ENCODE measurements at places on chromosomes 12 and 14. TPM values are rescaled to one million over a fixed set of nuclear protein-coding genes. Genes with fewer than 3 reads are reported as not detected.

- H3K4me1 ChIP-seq: peaks cover under 1% of the 10 kb centered on the region
- no peak overlapping the region for H3K4me3 ChIP-seq
- no peaks in the 10 kb centered on the region for H3K36me3 ChIP-seq
- no peaks in the 10 kb centered on the region for H3K27me3 ChIP-seq
Measured at GRCh38 chr14:49940808-49941421, 48.0 kb downstream of the ARF6 start.

GRCh38 chr12:96078231-96079135 lies 43.1 kb upstream of the LTA4H start:
- DNase-seq: no peak
- H3K27ac ChIP-seq: peak overlapping the region; percentile 8
- no peaks in the 10 kb centered on the region for H3K27me3 ChIP-seq
- H3K4me3 ChIP-seq: no peak overlapping the region

GRCh38 chr12:79424109-79424721 lies 266.5 kb downstream of the PAWR start:
- DNase-seq: no peak
- peaks cover 3% of the 10 kb centered on the region for H3K4me1 ChIP-seq
- H3K27ac ChIP-seq: no peak overlapping the region

GRCh38 chr14:73463411-73463810 lies 5.1 kb upstream of the NUMB start:
- peaks cover 66% of the 10 kb centered on the region for H3K4me1 ChIP-seq
- H3K36me3 ChIP-seq: no peaks in the 10 kb centered on the region
- DNase-seq: peak; percentile 65
- peak overlapping the region; percentile 49 for H3K4me3 ChIP-seq

- no peak overlapping the region for H3K4me3 ChIP-seq
- no peaks in the 10 kb centered on the region for H3K4me1 ChIP-seq
- H3K36me3 ChIP-seq: no peaks in the 10 kb centered on the region
- no peak overlapping the region for H3K27ac ChIP-seq
Measured at GRCh38 chr12:42024495-42024830, 120.2 kb downstream of the GXYLT1 start.

DNA sequence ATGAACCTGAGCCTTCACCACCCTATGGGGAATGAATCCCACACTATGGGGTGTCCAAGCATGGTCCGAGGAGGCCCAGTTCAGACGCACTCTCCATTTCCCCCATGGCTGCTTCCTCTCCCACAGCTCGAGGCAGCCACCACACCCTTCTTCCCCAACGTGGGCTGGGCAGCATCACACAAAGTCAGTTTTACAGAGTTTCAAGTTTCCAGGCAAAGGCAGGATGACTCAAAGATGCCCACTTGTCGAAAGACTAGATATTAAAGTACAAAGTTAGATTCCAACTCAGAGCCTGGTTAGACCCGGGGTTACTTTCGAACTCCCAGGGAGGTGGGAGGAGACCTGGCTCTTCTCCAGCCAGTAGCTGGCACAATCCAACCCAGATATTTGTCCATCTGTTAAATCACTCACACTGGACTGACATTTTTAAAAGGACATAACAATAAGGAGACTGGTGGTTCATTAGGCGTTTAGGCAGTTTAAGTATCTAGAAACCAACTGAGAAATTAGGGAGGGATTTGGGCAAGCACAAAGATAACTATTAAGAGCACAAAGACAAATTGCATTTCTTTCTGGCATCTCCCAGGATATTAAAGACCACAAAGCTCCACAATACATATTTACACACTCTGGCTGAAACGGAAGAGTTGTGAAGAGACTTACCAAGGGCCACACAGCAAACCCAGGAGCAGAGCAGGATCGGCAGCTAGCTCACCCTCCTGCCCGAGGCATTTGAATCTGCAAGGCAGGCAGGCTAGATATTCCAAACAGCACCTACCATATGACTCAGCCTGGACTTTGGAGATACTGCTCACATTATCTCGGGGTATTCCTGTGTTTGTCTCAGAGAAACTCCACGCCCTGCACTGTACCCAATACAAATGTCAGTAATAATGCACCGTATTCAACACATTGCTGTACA lies 34.8 kb downstream of the TMCC3 start:
- H3K4me3 ChIP-seq: peak overlapping the region; percentile 52
- H3K27ac ChIP-seq: peak overlapping the region; percentile 97
- H3K36me3 ChIP-seq: peaks cover 4% of the 10 kb centered on the region
- H3K4me1 ChIP-seq: peaks cover 40% of the 10 kb centered on the region
- no peaks in the 10 kb centered on the region for H3K27me3 ChIP-seq

- no peak overlapping the region for H3K4me3 ChIP-seq
- DNase-seq: no peak
- no peaks in the 10 kb centered on the region for H3K4me1 ChIP-seq
- no peaks in the 10 kb centered on the region for H3K36me3 ChIP-seq
Measured at GRCh38 chr12:5881101-5881606, 63.9 kb downstream of the ANO2 start.

GRCh38 chr12:13311551-13311950 lies 115.0 kb downstream of the EMP1 start:
- no peaks in the 10 kb centered on the region for H3K4me1 ChIP-seq
- H3K27ac ChIP-seq: no peak overlapping the region
- peaks cover 3% of the 10 kb centered on the region for H3K27me3 ChIP-seq
- DNase-seq: no peak

DNA sequence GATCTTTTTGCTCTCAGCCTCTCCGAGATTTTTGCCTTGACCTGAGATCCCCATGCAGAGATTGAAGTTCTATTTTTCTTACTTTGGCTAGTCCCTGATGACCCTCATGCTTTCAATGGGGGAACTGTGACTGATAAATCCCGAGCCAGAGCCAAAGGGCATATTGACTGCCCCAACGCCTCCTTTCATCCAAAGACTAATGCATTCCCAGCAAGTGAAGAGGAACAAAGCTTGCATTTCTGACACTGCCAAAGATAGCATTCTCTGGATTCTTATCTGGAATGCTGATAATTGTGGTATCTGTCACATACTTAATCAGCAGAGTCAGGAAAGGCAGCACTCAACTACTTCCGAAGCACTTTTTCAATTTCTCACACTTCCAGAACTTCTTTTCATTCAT lies 152.3 kb upstream of the EGLN3 start:
- H3K4me3 ChIP-seq: no peak overlapping the region
- H3K36me3 ChIP-seq: no peaks in the 10 kb centered on the region
- no peaks in the 10 kb centered on the region for H3K27me3 ChIP-seq
- no peak overlapping the region for H3K27ac ChIP-seq
- DNase-seq: no peak

GRCh38 chr12:132078190-132078589 lies 65.9 kb downstream of the DDX51 start:
- no peak overlapping the region for H3K4me3 ChIP-seq
- no peaks in the 10 kb centered on the region for H3K27me3 ChIP-seq
- peaks cover 58% of the 10 kb centered on the region for H3K36me3 ChIP-seq
- H3K27ac ChIP-seq: no peak overlapping the region
- no peak for DNase-seq
- no peaks in the 10 kb centered on the region for H3K4me1 ChIP-seq

GRCh38 chr12:132812631-132813305 lies 15.9 kb downstream of the GOLGA3 start:
- H3K27me3 ChIP-seq: no peaks in the 10 kb centered on the region
- no peaks in the 10 kb centered on the region for H3K4me1 ChIP-seq
- DNase-seq: peak; percentile 24
- H3K4me3 ChIP-seq: no peak overlapping the region
- H3K27ac ChIP-seq: no peak overlapping the region

DNA sequence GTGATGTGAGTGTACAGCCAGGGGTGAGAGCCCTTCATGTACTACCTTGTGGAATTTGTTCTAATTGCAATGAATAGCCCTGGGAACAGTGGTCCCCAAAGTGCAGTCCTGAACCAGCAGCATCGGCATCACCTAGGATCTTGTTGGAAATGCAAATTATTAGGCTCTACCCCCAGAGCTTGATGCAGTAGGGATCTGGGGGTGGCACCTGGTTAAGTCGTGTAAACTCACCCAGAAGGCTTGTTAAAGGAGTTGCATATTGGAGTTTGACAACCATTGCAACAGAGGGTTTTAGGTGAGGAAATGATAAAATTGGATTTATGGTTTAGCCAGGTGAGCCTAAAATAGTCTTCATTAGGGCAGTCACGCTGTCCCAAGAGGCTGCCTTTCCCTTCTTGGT lies 73.2 kb downstream of the PLEKHG3 start:
- H3K27me3 ChIP-seq: no peaks in the 10 kb centered on the region
- H3K36me3 ChIP-seq: no peaks in the 10 kb centered on the region
- no peak overlapping the region for H3K27ac ChIP-seq
- DNase-seq: no peak
- H3K4me3 ChIP-seq: no peak overlapping the region

DNA sequence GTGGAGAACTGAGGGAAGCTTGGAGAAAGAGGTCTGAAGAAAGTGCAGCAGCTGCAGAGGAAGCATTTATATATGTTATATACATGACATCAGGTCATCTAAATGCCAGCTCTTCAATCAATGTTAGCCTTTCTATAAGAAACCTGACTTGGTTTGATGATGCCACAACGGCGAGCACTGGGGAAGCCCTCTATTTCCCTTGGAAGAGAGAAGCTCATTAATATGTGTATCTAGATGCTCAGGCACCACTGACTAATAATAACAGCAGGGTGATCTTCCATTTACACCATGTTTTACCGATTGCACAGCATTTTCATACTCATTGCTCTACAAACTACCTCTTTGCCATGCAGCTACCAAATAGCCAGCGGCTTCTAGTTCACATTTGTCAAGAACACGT lies 811 bp downstream of the ACYP1 start:
- H3K36me3 ChIP-seq: no peaks in the 10 kb centered on the region
- H3K27ac ChIP-seq: peak overlapping the region; percentile 74
- H3K4me1 ChIP-seq: no peaks in the 10 kb centered on the region
- no peaks in the 10 kb centered on the region for H3K27me3 ChIP-seq
- no peak overlapping the region for H3K4me3 ChIP-seq

- peaks cover 17% of the 10 kb centered on the region for H3K36me3 ChIP-seq
- H3K4me1 ChIP-seq: no peaks in the 10 kb centered on the region
- H3K27ac ChIP-seq: no peak overlapping the region
Measured at GRCh38 chr12:111457577-111457976, 51.9 kb downstream of the SH2B3 start.

RGS6 gene
- polyA plus RNA-seq: 0.54 TPM

OR4K15 gene
- polyA plus RNA-seq: not detected

DAZAP2 gene
- polyA plus RNA-seq: 488 TPM

CIDEB gene
- 273 TPM for polyA plus RNA-seq

FAIM2 gene
- polyA plus RNA-seq: not detected
